ENCODE measurements at places on chromosomes 11 and 22.

DNA sequence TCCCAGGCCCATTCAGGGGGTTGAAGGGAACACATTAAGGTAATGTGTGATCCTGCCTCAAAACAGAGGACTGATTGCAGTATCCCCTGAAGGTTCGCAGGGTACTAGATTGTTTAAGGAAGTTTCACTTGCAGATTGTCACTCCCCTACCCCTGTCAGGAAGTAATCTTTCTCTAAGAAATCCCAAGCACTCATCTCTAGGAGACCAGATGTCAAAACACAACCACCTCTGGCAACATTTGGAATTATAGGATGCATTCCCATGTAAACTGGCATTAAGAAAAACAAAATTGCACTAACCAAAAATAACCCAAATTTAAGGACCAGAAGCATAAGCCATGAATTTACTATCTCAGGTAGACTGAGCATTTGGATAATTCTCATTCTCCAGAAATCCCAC, 1.6 kb downstream of the MRPL17 start:
- DNase-seq = no peak

GRCh38 chr11:68315171-68315920, 3.0 kb downstream of the LRP5 start:
- DNase-seq = no peak

GRCh38 chr22:23909296-23909898, 15.2 kb downstream of the MIF start:
- no peak for DNase-seq

- DNase-seq = no peak
These were observed 2.6 kb upstream of the FADS3 start for GRCh38 chr11:61893981-61894380.

DNA sequence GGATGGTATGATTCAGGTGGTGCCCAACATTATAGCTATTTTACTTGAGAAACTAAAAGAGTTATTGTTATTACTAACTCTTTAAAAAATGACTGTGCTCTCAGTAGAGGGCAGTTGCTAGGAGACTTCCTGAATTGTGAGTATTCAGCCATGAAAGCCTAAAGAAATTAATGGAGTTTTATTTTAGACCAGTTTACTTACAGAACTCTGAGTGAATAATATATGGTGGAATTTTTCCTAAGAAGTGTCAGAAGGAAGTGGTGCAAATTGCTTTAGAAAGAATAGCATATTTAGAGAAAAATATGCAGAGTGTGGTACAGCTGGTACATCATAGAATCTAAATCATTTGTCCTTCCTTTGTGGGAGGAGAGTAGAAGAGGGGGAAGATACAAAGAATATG, 689.9 kb upstream of the CCDC90B start:
- no peak for DNase-seq

DNA sequence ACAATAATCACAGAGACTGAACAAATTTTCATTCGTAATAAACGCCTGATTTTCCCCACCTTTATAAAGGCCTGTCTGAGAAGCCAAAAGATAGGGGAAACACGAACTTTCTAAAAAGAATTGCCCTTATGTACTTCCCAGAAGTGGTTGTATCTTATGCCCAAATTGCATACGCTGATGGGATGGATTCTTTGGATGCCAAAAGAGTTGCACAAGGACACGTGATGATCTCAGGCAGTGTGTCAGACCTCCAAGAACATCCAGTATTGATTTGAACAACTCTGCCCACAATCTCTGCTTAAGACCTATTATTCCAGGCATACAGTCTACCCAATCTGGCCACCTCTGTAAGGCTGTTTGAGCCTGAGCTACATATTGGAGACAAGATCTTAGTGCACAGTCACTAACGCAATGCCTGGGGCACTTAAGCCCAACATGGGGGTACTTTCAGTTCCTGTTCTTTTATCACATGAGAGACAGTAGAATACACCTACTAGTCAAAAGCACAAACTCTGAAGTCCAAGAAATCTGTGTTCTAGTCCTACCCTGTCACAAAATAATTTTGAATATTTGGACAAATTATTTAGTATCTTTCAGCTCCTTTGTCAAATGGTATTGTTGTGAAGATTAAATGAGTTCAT, 38.9 kb downstream of the OR10A6 start:
- DNase-seq = no peak
